ENCODE measurements at places on chromosomes 11 and 22.

GRCh38 chr11:72721689-72722049 lies 30.5 kb downstream of the ARAP1 start:
- DNase-seq, result no peak

DNA sequence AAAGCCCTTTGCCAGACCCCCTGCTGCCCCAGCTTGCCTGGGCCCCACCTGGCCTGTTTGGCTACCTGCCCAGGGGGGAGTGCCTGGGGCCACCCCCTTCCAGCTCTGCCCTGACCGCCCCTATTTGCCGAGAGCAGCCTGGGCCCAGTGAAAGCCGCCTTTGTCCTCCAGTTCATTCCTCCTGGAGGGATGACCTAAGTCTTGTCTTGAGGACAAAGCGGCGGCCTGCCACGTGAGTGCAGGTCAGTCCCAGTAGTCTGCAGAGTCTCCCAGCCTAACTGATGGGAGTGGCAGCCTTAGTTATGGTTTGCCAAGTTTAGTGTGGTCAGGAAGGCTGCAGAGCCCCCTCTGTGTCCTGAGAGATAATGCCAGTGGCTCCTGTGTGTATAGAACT lies 115.9 kb upstream of the CRYBB3 start:
- no peak for DNase-seq

GRCh38 chr11:91164452-91164822 lies 941.6 kb upstream of the CHORDC1 start:
- DNase-seq, result no peak

- no peak for DNase-seq
Measured at GRCh38 chr11:72927380-72927779, 113.2 kb downstream of the ATG16L2 start.

- peak; percentile 65 for DNase-seq
Measured at GRCh38 chr11:86069408-86070101, 671 bp upstream of the PICALM start.

DNA sequence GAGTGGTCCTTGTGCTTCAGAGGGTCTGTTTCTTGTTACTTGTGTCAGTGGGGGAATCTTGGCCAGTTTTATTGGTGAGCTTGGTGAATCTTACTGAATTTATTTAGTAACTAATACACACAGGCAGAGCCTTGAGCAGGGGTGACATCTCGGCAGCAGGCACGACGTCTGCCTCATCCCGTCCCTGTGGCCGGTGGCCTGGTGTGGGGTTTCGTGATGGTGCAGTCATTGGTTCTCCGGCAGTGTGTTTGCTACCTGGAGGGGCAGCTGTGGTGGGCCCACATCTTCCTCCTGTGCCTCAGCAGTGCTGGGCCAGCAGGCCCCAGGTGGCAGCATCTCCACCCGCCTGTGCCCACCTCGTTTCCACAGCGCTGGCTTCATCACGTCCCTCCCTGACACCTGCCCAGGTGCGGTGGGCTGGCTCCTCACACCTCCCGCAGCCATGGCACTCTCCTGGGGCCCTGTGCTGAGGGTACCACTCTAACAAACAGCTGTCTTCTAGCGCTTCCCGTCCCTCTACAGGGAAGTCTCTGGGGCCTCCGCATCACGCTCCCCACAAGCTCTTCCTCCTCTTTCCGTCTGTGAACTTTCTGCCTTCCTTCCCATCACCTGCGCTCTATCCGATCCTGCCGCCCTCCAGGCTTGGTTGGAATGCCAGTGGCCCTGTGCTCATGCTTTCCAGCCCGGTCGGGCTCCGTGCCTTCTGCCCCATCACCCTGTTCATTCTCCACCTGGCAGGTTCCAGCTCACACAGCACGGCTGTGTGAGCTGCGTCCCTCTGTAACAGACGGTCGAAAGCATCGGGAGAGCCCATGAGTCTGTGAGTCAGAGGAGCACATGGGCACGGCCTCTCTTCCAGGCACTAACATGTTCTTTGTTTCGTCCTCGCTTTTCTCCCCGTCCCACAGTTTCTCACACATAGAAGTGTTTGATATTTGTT lies 203.4 kb downstream of the TBC1D22A start:
- no peak for DNase-seq

GRCh38 chr11:59708537-59708936 lies 5.1 kb downstream of the OR10V1 start:
- no peak for DNase-seq

- DNase-seq, result no peak
Measured at GRCh38 chr11:84714316-84714780, 912.8 kb downstream of the DLG2 start.

- DNase-seq, result no peak
Measured at GRCh38 chr22:38706101-38706900, 557 bp downstream of the GTPBP1 start.

GRCh38 chr22:48889209-48889830 lies 938.4 kb downstream of the BRD1 start:
- no peak for DNase-seq

DNA sequence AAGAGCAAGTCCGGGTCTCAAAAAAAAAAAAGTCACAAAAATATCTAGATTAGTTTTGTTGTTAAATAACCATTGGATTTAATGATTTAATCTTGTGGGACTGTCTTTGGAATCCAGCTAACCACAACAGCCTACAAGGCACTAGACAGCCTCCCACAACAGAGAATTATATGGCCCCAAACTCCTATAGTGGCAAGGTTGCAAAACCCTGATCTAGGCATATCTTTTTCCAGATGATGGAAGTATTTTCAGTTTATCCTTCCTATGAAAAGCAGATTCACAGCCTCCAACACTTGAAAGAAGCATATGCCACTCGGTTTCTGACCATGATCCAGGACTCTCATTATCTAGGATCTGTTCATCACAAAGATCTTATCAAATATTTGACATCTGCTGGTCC lies 5.4 kb upstream of the C11orf87 start:
- no peak for DNase-seq

DNA sequence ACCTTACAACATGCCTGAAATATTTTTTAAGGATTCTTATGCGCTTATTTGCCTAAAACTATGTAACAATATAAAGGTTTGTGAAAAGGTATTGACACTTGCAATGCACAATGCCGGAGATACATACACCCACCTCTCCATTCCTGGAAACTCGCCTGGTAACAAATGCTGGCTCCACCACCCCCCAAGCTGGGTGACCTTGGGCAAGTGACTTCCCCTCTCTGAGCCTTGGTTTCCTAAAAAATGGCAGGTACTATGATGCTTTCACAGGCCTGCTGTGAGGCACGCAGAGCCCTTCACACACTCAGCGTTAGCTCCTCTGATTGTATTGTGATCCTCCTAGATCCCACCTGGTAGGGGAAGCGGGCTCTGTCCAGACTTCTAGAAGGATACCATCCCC lies 2.3 kb downstream of the GAL3ST1 start:
- DNase-seq, result no peak

DNA sequence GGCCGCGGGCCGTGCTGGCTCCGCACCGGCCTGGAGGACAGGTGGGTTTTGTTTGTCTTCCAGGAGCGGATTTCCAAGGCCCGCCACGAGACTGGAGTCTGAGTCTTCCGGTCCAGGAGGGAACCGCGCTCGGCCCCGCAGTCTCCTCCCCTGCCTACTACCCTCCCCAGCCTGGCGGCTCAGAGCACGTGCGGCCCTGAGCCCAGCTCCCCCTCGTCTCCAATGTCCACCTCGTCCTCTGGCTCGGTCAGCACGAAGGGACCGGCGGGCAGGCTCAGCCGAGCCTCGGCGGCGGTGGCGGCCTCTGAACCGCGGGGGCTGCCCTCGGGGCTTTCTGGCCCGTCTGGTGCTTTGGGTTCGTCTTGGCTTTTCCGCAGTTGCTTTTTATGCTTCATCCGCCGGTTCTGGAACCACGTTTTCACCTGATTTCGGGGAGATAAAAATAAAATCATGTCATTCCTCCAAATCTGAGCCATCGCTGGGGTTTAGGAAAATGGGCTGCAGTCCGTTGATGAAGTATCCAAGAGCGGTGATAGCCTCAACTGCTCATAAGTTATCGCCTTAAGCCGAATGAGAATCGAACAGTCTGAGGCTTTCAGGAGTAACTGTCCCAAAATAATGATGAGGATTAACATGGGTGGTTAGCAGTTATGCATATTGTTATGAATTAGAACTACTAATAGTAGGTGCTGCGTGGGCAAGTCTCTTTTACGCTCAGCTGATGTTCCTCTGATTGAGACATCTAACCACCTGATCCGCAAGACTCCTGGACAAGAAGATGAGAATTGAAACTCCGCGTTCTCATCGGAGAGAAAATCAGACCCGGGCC lies 4.0 kb downstream of the BSX start:
- DNase-seq, result no peak

GRCh38 chr22:41356430-41357028 lies 25.2 kb upstream of the TEF start:
- DNase-seq, result no peak

GRCh38 chr11:83349296-83349695 lies 63.1 kb upstream of the CCDC90B start:
- no peak for DNase-seq

DNA sequence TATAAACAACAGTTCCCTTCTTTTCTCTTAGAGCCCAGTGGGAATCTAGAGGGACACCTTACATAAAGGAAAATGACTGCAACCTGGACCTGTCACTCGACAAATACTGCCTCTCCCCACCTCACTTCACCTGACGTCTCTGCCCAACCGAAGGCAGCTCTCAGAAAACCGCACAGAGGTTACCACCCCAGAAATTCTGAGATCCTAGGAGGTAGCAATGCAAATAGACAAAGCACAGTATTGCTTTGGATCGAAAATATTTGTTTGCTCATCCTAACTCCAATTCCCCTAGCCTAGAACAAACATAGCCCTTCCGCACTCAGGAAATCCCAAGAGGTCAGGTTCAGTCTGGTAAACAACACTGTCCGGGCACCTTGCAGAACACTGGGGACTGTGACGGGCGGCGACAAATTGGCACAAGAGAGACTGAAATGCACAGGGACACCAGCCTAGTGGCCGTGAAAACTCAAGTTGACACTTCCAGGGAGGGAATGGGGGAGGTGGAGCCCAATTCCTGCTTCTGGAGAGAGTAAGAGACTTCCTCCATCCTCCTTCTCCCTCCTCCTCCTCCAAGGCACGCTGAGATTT lies 420 bp upstream of the TRIM44 start:
- DNase-seq, result peak; percentile 29

GRCh38 chr11:12469451-12469850 lies 92.1 kb downstream of the PARVA start:
- no peak for DNase-seq

GRCh38 chr11:126355324-126355925 lies at the start of gene ST3GAL4:
Gene ST3GAL4, plus strand, starts transcription at chr11:126355686. Its CDS starts 50,470 bp downstream, at chr11:126406156.
- DNase-seq, result peak; percentile 88

DNA sequence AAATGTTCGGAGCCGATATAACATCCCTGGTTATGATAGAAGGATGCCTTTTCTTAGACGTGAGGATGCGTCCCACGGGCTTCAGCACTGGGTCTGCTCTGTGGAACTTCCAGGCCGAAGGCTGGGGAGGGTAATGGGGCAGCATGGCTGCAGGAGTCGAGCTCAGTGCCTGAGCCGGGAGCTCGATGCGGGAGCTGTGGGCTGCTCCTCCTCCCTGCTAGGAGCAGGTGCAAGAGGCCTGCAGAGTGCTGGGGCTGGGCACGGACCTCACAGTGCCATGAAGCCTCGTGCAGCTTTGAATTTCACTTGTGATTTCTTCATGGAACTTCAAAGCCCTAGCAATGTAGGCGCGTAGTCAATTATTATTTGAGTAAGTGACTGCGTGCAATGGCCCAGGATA lies 6.0 kb downstream of the TUBA8 start:
- no peak for DNase-seq

DNA sequence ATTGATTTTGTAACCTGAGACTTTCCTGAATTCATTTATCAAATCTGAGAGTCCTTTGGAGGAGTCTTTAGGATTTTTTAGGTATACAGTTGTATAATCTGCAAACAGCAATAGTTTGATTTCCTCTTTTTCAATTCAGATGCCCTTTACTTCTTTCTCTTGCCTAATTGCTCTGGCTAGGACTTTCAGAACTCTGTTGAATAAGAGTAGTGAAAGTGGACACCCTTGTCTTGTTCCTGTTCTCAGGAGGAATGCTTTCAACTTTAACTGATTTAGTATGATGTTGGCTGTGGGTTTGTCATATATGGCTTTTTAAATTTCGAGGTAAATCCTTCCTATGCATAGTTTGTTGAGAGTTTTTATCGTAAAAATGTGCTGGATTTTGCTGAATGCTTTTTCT lies 227.4 kb downstream of the CSNK2A3 start:
- DNase-seq, result no peak

GRCh38 chr11:45083544-45084087 lies 62.8 kb upstream of the PRDM11 start:
- DNase-seq, result no peak

DNA sequence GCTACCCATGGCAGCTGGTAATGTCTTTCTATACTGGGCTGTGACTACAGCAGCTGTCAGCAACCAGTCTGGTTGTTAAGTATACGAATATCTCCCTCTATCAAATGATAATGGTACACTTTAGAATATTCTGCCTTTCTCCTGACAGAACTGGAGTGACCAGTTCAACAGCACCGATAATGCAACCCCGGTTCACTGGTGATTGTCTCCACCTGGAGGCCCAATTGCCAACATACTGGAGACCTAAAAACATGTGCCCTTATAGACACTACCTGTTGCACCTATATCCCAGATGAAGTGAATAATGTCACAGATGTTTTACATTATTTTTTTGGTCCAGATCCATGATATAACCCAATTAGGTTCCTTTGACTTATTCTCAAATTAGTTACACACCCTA lies 21.1 kb downstream of the OR5P2 start:
- DNase-seq, result no peak

- DNase-seq, result no peak
Measured at GRCh38 chr11:113849713-113850112, 25.7 kb downstream of the USP28 start.

- DNase-seq, result peak; percentile 24
Measured at GRCh38 chr11:13208921-13209320, 68.7 kb upstream of the BMAL1 start.

GRCh38 chr11:126989942-126990715 lies 10.4 kb downstream of the KIRREL3 start:
- peak; percentile 78 for DNase-seq

DNA sequence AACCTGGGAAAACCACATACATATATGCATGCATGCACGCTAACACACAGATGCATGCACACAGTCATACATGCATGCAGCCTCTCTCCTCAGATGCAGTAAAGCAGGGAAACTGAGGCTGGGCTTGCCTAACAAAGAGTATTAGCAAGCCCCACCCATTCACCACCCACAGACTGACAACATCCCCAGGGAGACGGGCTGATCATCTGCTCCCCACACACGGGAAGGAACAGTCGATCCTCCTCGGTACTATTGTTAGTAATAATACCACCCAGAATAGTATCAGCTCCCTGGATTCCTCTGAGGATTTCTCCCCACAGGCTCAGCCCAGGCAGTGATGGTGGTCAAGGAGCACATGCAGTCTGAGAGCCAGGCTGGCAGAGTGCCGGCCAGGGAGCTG lies 41.2 kb downstream of the SLC22A12 start:
- DNase-seq, result peak; percentile 66

- no peak for DNase-seq
Measured at GRCh38 chr11:46381048-46381818, at the start of gene MDK. Gene MDK, plus strand, starts transcription at chr11:46381669. Its CDS starts 389 bp downstream, at chr11:46382058.

- no peak for DNase-seq
Measured at GRCh38 chr11:104731890-104732289, 166.4 kb downstream of the CASP12 start.

GRCh38 chr22:36221799-36222751 lies 17.3 kb downstream of the APOL2 start:
- DNase-seq, result no peak
